ENCODE measurements at places on chromosomes 12 and 14.

- no peak overlapping the region for H3K27ac ChIP-seq
- H3K36me3 ChIP-seq, result no peaks in the 10 kb centered on the region
- no peaks in the 10 kb centered on the region for H3K4me1 ChIP-seq
- H3K4me3 ChIP-seq, result no peak overlapping the region
- DNase-seq, result no peak
Observed at GRCh38 chr12:13740149-13740545, 241.3 kb downstream of the GRIN2B start.

- no peaks in the 10 kb centered on the region for H3K36me3 ChIP-seq
- peak overlapping the region; percentile 37 for H3K27ac ChIP-seq
- DNase-seq, result peak; percentile 81
- peaks cover 17% of the 10 kb centered on the region for H3K4me1 ChIP-seq
- no peaks in the 10 kb centered on the region for H3K27me3 ChIP-seq
Observed at GRCh38 chr12:118120579-118121363, 15.2 kb upstream of the PEBP1 start.

DNA sequence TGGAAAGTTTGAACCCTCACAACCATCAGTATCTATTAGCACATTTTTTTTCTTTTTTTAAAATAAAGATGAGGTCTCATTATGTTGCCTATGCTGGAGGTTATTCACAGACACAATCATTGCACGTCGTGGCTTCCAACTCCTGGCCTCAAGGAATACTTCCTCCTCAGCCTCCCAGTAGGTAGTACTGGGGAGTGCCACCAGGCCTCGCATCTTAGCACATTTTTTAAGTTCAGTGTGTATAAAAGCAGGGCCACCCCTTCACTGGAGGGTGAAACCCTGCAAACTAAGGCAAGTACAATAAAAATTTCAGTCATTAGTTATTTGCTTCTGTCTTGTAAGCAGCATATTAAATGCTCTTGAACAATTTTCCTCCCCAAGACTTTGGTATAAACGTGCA lies 114.2 kb upstream of the SINHCAF start:
- H3K27me3 ChIP-seq, result no peaks in the 10 kb centered on the region
- H3K27ac ChIP-seq, result no peak overlapping the region
- no peak overlapping the region for H3K4me3 ChIP-seq
- H3K4me1 ChIP-seq, result no peaks in the 10 kb centered on the region
- DNase-seq, result no peak

GRCh38 chr12:109625131-109625559 lies 51.6 kb downstream of the MVK start:
- no peak for DNase-seq
- no peak overlapping the region for H3K4me3 ChIP-seq
- peaks cover 25% of the 10 kb centered on the region for H3K27me3 ChIP-seq
- no peaks in the 10 kb centered on the region for H3K4me1 ChIP-seq

- no peaks in the 10 kb centered on the region for H3K27me3 ChIP-seq
- no peaks in the 10 kb centered on the region for H3K4me1 ChIP-seq
- DNase-seq, result no peak
- no peak overlapping the region for H3K27ac ChIP-seq
- H3K36me3 ChIP-seq, result no peaks in the 10 kb centered on the region
- H3K4me3 ChIP-seq, result no peak overlapping the region
Observed at GRCh38 chr14:105666420-105666819, 140.0 kb downstream of the TMEM121 start.

DNA sequence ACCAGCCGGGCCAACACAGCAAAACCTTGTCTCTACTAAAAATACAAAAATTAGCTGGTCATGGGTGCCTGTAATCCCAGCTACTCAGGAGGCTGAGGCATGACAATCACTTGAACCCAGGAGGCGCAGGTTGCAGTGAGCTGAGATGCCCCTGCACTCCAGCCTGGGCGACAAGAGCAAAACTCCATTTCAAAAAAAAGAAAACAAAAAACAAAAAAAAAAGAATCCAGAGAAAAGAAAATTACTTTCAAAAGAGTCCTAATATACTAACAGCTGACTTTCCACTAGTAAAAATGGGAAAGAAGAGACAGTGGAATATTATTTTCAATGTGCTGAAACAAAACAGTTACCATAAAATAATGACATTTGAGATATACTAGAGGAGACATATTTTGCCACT lies 8.3 kb upstream of the INSM2 start:
- DNase-seq, result no peak
- H3K4me1 ChIP-seq, result no peaks in the 10 kb centered on the region
- no peak overlapping the region for H3K4me3 ChIP-seq

- no peaks in the 10 kb centered on the region for H3K36me3 ChIP-seq
- no peak overlapping the region for H3K4me3 ChIP-seq
Observed at GRCh38 chr12:49231878-49232655, 32.8 kb upstream of the TUBA1C start.

DNA sequence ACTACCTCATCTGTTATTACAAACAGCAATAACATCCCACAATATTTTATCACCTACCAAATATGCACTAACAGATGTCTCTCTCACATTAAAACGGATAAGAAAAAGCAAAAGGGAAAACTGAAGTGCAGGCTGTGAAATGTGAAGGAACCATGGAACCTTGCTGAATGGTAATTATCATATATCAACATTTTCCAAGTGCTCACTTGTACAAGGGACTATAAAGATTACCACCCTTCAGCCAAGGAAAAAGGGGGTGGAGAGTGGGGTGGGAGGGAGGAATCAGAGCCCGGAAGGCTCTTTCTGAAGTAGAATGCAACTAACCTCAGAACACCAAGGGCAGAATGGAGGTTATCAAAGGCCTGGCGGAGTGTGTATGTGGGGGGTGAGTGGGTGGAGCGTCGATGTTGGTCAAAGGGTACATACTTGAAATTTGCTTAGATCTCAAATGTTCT lies 1.2 kb downstream of the SNX6 start:
- no peaks in the 10 kb centered on the region for H3K27me3 ChIP-seq
- H3K36me3 ChIP-seq, result peaks cover 14% of the 10 kb centered on the region
- H3K4me3 ChIP-seq, result peak overlapping the region; percentile 98
- H3K27ac ChIP-seq, result no peak overlapping the region
- DNase-seq, result no peak

DNA sequence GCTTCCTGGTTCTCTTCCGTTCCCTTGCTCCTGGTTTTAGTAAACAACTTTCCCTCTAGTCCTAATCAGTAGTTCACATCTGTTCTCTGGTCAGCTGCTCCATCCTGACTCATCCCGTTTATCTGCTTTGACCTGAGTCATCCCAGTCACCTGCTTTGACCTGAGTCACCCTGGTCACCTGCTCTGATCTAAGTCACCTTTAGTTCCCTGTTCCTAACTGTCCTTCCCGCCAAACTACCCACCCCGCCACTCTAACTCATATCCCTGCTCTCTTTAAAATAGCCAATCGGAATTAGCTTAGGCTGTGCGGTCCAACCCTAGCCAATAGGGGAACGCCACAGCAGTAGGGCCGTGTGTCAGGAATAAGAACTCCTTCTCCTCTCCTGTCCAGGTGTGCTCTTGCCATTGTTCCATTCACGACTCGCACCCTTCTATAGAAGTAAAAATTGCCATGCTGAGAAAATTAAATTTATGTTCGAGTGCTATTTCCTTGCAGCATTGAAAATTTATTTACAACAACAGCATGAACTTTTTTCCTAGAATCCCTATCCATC lies 3.1 kb upstream of the ANKRD33 start:
- H3K27ac ChIP-seq, result no peak overlapping the region
- H3K36me3 ChIP-seq, result no peaks in the 10 kb centered on the region
- H3K4me1 ChIP-seq, result peaks cover 13% of the 10 kb centered on the region
- no peaks in the 10 kb centered on the region for H3K27me3 ChIP-seq
- no peak for DNase-seq
- no peak overlapping the region for H3K4me3 ChIP-seq

- no peaks in the 10 kb centered on the region for H3K4me1 ChIP-seq
- no peak overlapping the region for H3K4me3 ChIP-seq
- no peak overlapping the region for H3K27ac ChIP-seq
- DNase-seq, result no peak
Observed at GRCh38 chr14:61973981-61974380, 211.8 kb downstream of the SNAPC1 start.

- no peaks in the 10 kb centered on the region for H3K36me3 ChIP-seq
- peaks cover 7% of the 10 kb centered on the region for H3K4me1 ChIP-seq
- peak; percentile 62 for DNase-seq
- H3K27me3 ChIP-seq, result peaks cover 6% of the 10 kb centered on the region
Observed at GRCh38 chr12:22340143-22340542, 5.6 kb upstream of the ST8SIA1 start.

- no peaks in the 10 kb centered on the region for H3K4me1 ChIP-seq
- peaks cover 54% of the 10 kb centered on the region for H3K27me3 ChIP-seq
- no peaks in the 10 kb centered on the region for H3K36me3 ChIP-seq
- no peak overlapping the region for H3K27ac ChIP-seq
- DNase-seq, result no peak
- H3K4me3 ChIP-seq, result no peak overlapping the region
Observed at GRCh38 chr12:98893126-98893674, 248.1 kb downstream of the APAF1 start.

DNA sequence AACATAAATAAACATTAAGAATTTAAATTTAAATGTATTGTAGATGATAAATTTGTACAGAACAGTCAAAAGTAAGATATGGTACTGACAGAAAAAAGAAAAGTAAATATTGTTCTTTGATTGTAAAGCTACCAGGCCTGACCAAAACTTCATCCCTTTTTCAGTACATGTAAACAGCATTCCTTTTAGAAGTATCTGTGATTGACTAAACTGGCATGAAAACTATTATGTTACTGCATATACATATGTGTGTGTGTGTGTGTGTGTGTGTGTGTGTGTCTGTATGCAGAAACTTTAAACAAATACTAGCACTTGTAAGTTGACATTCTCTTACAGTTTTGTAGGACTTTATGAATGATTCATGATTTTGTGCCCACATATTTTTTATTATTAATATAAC lies 270.9 kb downstream of the C12orf50 start:
- no peak overlapping the region for H3K27ac ChIP-seq
- H3K27me3 ChIP-seq, result no peaks in the 10 kb centered on the region

GRCh38 chr12:11959117-11959823 lies 111.5 kb upstream of the BCL2L14 start:
- H3K4me1 ChIP-seq, result no peaks in the 10 kb centered on the region
- no peaks in the 10 kb centered on the region for H3K36me3 ChIP-seq
- H3K27me3 ChIP-seq, result no peaks in the 10 kb centered on the region

DNA sequence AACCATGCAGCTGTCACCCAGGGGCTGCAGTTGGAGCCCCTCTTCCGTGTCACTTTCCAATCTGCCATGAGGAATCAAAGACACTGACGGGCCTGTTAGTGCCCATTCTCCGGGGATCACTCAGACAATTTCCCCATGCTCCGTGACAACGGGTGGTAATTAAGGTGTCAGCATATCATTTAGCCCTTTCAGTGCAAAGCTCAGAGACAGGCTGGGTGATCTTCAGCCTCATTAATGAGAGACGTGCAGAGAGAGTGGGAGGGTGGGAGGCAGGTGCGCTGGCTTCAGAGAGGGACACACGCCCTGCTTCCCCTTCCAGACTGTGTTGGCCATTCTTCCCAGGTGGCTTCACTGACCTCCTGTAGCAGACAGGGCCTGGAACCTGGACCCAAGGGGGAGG lies 58.7 kb downstream of the MVK start:
- no peaks in the 10 kb centered on the region for H3K36me3 ChIP-seq
- no peak overlapping the region for H3K27ac ChIP-seq
- H3K27me3 ChIP-seq, result peaks cover 32% of the 10 kb centered on the region

- H3K27me3 ChIP-seq, result no peaks in the 10 kb centered on the region
- no peak overlapping the region for H3K27ac ChIP-seq
- H3K36me3 ChIP-seq, result no peaks in the 10 kb centered on the region
- H3K4me3 ChIP-seq, result no peak overlapping the region
- peaks cover 4% of the 10 kb centered on the region for H3K4me1 ChIP-seq
Observed at GRCh38 chr12:66633676-66634075, 45.2 kb downstream of the GRIP1 start.

- no peaks in the 10 kb centered on the region for H3K4me1 ChIP-seq
- no peak overlapping the region for H3K4me3 ChIP-seq
- no peak overlapping the region for H3K27ac ChIP-seq
- no peaks in the 10 kb centered on the region for H3K36me3 ChIP-seq
- no peak for DNase-seq
Observed at GRCh38 chr12:24045816-24046257, 96.4 kb upstream of the SOX5 start.

- DNase-seq, result no peak
- no peaks in the 10 kb centered on the region for H3K27me3 ChIP-seq
- no peaks in the 10 kb centered on the region for H3K4me1 ChIP-seq
- H3K36me3 ChIP-seq, result no peaks in the 10 kb centered on the region
- H3K4me3 ChIP-seq, result no peak overlapping the region
Observed at GRCh38 chr12:87441511-87441910, 587.7 kb downstream of the C12orf50 start.

DNA sequence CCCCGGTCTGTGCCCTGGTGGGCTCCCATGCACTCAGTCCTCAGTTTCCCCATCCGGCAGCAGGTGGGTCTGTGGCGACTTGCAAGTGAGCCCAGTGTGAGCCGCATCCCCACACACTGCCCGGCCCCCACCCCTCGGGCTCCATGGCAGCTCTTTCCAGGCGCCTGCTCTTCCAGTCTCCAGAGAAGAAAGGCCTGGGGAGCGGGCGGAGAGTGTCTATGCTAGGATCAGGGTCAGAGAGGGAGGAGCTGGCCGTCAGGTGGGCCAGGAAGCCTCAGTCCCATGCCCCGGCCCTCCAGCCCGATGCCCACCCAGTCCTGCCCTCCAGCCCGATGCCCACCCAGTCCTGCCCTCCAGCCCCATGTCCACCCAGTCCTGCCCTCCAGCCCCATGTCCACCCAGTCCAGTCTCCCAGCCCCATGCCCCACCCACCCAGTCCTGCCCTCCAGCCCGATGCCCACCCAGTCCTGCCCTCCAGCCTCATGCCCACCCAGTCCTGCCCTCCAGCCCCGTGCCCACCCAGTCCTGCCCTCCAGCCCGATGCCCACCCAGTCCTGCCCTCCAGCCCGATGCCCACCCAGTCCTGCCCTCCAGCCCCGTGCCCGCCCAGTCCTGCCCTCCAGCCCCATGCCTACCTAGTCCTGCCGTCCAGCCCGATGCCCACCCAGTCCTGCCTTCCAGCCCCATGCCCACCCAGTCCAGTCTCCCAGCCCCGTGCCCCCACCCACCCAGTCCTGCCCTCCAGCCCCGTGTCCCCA lies 49.2 kb downstream of the FBRSL1 start:
- H3K27ac ChIP-seq, result no peak overlapping the region
- no peaks in the 10 kb centered on the region for H3K4me1 ChIP-seq
- no peak overlapping the region for H3K4me3 ChIP-seq
- no peaks in the 10 kb centered on the region for H3K36me3 ChIP-seq

- DNase-seq, result no peak
- peak overlapping the region; percentile 60 for H3K27ac ChIP-seq
- no peaks in the 10 kb centered on the region for H3K36me3 ChIP-seq
- no peaks in the 10 kb centered on the region for H3K27me3 ChIP-seq
- no peaks in the 10 kb centered on the region for H3K4me1 ChIP-seq
Observed at GRCh38 chr12:21551841-21552465, 25.9 kb downstream of the SPX start.

DNA sequence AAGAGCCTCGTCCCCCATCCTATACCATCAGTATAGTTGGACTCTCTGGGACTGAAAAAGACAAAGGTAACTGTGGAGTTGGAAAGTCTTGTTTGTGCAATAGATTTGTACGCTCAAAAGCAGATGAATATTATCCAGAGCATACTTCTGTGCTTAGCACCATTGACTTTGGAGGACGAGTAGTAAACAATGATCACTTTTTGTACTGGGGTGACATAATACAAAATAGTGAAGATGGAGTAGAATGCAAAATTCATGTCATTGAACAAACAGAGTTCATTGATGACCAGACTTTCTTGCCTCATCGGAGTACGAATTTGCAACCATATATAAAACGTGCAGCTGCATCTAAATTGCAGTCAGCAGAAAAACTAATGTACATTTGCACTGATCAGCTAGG lies 13.6 kb downstream of the ARHGAP5 start:
- no peak overlapping the region for H3K27ac ChIP-seq
- peaks cover 47% of the 10 kb centered on the region for H3K36me3 ChIP-seq
- no peaks in the 10 kb centered on the region for H3K27me3 ChIP-seq
- H3K4me1 ChIP-seq, result peaks cover 17% of the 10 kb centered on the region
- no peak overlapping the region for H3K4me3 ChIP-seq
- no peak for DNase-seq

Measured in lower lobe of right lung (tissue), 2 donors.